ENCODE measurements at places on chromosomes 1 and 21.
A peak's percentile ranks its signal among the peaks of the same experiment; 100 is the strongest.

- no peak for DNase-seq
Observed at GRCh38 chr1:223761411-223761810, 49.1 kb downstream of the CAPN2 start.

GRCh38 chr1:246959944-246960693 lies 28.4 kb upstream of the AHCTF1 start:
- DNase-seq, result no peak

DNA sequence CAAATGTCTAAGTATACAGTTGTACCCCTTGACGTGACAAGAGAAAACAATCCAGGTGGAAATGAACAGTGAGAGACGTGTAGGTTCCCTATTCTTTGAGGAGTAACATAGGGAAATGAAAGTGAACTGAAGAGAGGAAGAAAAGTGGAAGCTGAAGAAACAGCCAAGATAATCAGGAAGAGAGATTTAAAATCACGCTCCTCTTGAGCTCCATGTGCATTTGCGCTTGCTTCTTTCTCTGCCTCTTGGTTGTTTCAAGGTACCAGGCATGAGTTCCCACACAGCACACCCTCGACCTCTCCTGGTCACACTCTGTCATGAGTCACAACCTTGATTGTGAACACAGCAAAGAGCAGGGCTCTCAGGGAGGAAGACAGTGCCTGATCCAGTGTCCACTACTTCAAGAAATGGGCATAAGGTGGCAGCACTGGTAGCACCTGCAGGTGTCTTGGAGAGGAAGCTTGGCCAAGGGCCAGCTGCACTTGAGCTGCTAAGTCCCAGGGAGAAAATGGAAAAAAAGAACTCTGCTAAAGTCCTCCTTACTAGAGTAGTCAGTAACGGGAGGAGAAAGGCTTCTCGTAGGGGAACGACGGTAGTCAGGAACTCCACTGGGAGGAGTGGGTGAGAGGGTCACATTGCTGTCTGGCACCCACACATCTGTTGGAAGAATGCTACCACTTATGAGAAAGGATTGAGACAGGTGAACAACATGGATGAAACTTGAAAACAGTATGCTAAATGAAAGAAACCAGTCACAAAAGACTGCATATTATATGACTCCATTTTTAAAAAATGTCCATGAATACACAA lies 18.3 kb upstream of the ARID1A start:
- DNase-seq, result no peak

GRCh38 chr1:93775224-93775623 lies 93.6 kb upstream of the BCAR3 start:
- DNase-seq, result no peak

GRCh38 chr1:245873883-245874671 lies 633.0 kb downstream of the SMYD3 start:
- DNase-seq, result no peak

DNA sequence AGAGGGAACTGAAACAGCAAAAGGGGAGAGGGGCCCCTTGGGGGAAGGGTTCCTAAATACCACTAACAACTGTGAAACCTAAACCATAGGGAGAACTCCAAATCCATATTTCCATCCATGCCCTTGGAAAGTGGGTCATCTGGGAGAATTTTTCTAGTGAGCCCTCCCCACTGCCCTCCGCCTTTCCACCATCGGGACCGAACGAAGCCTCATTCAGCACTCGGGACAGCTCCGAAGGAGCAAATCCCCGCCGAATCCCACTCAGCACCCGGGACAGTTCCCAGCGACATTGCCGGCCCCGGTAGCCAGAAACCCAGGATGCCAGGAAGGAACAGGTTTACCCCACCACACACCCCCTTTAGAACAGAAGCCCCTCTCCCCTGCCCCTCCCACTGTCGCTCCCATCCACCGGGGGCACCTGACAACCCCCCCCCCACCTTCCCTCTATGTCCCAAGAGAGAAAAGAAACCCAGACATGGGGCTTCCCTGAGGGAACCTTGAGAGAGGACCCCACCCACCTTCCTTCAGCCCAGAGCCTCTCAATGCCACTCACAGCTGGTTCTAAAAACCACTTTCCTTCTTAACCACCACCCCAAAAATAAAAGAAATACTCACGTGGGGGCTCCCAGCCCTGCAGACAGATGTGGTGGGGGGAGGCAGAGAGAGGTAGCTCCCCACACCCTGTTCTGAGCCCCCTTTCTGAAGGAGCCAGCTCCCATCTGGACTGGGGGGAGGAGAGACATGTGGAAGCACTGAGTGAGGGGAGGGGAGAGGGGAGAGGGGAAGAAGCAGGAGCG lies 4.5 kb downstream of the DLGAP3 start:
- DNase-seq, result peak; percentile 24
